Stimulated activated CD8-positive, alpha-beta memory T cell treated with anti-CD3 and anti-CD28 coated beads, Interleukin-4, amount 100 ng/mL, for 4 hours (primary cell): ENCODE measurements at places on chromosomes 7 and 10.

DNA sequence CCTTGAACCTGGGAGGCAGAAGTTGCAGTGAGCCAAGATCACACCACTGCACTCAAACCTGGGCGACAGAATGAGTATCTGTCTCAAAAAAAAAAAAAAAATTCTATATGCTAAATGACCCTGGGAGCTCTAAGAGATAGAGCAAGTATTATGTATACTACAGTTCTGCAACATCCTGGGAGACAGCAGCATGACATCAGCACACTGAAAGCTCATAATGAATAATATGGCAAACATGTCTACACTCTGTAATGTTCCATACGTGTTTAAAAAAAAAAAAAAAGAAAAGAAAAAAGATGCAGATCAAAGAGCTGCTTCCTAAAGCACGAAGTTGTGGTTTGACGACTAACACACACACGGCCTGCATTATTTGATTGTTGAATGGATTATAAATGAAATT lies 72.5 kb downstream of the CUL2 start:
- no peak for DNase-seq

DNA sequence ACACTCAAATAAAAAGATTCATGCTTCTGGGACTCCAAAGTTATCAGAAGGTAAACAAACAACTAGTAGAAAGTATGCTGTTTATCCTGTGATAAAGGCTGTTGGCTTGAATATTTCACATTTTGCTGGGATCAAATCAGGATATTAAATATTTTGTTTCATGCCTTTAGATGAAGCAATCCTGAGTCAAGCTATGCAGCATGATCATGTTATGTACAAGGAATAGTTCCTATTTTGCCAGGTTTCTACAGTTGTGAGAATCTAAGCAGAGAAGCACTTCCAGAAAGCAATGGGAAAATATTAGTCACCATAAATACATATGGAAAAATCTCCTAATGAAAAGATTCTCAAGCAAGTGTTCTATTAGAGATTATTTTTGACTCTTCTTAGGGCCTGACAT lies 262.8 kb upstream of the PCDH15 start:
- no peak for DNase-seq

GRCh38 chr10:50512743-50513416 lies 110.9 kb downstream of the SGMS1 start:
- no peak for DNase-seq

GRCh38 chr10:71695502-71696476 lies 23.8 kb downstream of the C10orf105 start:
- no peak for DNase-seq

GRCh38 chr7:108568801-108569380 lies 615 bp downstream of the THAP5 start:
- no peak for DNase-seq

GRCh38 chr10:76244061-76244686 lies 812.8 kb downstream of the LRMDA start:
- no peak for DNase-seq

DNA sequence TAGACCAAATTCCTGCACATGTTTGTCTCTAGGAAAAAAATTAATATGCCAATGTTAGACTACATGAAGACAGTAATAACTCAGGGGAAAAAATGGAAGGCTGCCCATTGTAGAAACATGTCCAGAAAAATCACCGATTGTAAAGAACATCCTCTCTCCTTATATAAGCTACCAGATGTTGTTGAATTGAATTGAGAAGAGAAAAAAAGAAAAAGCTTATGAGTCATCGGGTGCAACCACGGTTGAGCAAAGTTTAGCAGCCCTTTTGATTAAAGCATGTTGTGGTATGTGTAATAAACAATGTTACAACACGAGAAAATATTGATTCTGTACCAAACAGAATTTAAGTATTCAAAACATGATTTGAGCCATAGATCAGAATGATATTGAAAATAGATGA lies 102.3 kb upstream of the ARHGAP21 start:
- DNase-seq = no peak

- no peak for DNase-seq
These were observed 26.4 kb downstream of the DRGX start for GRCh38 chr10:49369216-49370162.

DNA sequence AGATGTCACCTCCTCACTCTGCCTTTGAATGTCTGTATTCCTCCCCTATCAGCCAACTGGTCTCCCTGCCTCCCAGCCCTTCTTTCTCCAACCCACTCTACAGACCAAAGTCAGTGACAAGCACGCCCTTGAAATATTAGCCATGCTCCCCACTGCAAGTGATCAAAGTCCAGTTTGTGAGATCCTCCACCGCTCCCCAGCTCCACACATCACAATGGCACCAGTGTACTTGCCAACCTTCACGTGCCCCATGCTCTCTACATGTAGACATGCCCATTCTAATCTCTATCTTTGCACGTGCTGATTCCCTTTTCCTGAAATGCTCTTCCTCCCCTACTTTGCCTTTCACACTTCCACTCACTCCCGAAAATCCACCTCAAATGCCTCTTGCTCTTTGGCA lies 150.9 kb downstream of the GRID1 start:
- no peak for DNase-seq

GRCh38 chr7:156892081-156892800 lies 742 bp downstream of the LMBR1 start:
- peak; percentile 45 for DNase-seq

DNA sequence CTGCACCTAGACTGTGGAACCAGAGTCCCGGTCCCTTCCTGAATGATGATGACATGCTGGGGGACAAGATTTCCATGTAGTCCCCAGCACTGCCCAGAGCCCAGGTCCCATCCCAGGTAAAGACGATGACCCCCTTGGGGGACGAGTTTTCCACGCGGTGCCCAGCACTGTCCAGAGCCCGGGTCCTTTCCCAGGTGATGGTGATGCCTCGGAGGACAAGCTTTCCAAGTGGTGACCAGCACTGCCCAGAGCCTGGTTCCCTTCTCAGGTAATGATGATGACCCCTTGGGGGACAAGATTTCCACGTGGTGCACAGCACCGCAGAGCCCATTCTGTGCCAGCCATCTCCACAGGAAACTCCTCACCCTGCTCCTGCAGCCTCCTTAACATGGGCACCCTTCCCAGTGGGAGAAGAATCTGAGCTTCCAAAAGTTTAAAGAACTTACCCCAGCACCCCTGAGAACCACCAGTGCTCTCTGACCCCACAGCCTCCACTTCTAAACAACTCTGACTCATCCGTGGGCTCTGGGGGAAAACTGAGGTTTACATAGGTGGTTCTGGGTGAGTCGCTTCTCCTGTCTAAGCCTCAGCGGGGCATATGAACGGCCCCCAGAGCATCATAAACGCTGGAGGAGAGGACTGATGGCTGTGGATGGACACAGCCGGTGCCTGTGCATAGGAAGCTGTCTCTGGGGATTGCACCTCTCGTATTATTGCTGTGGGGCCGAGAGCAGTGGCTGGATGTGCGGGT lies 233.2 kb downstream of the TCERG1L start:
- DNase-seq = no peak

DNA sequence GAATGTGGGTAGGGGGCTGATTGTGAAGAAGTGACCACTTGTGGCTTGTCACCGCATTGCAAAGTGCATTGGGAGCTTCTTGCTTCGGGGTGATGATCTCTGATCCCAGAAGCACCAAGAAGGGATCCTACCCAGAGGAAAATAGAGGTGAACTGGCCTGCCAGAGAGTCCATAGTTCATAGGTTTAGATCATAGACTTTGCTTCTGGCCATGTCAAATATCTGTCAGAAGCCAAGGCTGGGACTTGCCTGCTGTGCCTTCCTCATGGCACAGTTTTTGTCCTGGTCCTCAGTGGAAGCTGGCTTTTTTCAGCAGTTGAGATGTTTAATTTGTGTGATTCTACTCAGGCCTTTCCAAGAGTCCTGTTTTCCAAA lies 1.1 kb downstream of the ZSWIM8 start:
- no peak for DNase-seq

DNA sequence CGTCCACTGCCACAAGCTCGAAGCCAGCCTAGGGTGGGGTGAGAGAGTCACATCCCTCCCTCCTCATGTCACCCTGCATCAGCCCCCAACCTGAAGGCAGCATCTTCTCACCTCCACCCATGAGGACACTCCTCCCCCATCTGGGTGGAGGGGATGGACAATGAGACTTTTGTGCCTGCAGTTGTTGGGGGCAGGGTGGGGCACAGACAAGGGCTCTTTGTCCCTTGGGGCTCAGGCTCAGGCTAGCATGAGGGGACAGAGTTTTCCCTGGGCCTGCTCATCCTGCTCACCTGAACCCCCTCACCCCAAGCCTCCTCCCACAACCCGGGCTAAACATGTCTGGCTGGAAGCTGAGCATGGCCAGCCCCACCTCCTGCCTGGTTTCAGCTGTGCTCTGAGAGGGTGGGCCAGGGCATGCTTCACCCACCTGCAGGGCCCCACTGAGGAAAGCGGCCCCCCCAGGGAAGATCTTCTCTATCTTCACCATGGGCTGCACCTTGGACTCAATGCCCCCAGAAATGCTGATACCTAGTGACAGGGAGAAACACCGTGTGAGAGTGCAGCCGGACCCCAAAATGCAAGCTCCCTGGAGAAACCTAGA lies 9.3 kb downstream of the LZTS2 start:
- DNase-seq = no peak

GRCh38 chr10:95343573-95343972 lies 52.8 kb upstream of the PDLIM1 start:
- DNase-seq = no peak

- no peak for DNase-seq
These were observed 163.8 kb downstream of the SORCS3 start for GRCh38 chr10:104804880-104805279.

DNA sequence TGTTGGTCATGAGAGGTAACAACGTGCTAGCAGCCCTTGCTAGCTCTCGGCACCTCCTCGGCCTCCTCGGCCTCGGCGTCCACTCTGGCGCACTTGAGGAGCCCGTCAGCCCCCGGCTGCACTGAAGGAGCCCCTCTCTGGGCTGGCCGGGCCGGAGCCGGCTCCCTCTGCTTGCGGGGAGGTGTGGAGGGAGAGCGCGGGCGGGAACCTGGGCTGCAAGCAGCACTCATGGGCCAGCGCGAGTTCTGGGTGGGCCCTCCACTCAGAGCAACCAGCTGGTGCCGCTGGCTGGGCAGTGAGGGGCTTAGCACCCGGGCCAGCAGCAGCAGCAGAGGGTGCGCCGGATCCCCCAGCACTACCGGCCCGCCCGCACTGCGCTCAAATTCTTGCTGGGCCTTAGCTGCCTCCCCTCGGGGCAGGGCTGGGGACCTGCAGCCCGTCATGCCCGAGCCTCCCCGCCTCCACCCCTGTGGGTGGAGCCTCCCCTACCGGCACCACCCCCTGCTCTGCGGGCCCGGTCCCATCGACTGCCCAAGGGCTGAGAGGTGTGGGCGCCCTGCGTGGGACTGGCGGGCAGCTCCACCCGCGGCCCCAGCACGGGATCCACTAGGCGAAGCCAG lies 96.1 kb downstream of the PAXIP1 start:
- no peak for DNase-seq

GRCh38 chr10:72503694-72504438 lies 122.0 kb downstream of the MICU1 start:
- DNase-seq = no peak

DNA sequence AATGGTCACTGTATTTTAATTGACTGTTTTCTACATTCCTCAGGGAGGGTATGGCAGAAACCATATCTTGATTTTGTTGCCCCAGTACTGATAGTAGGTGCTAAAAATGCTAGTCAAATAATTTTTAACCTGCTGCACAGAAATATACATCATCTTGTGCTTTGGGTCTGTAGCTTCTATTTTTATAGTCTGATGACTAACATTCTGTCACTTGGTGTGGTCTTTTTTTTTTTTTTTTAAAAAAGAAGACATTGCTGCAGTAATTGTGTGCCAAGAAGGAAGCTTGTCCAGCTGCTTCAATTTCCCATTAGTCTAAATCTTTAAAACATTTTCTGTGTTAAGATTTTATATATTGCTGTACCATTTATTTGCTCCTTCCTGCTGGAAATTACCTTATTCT lies 83.6 kb downstream of the ICA1 start:
- DNase-seq = no peak

DNA sequence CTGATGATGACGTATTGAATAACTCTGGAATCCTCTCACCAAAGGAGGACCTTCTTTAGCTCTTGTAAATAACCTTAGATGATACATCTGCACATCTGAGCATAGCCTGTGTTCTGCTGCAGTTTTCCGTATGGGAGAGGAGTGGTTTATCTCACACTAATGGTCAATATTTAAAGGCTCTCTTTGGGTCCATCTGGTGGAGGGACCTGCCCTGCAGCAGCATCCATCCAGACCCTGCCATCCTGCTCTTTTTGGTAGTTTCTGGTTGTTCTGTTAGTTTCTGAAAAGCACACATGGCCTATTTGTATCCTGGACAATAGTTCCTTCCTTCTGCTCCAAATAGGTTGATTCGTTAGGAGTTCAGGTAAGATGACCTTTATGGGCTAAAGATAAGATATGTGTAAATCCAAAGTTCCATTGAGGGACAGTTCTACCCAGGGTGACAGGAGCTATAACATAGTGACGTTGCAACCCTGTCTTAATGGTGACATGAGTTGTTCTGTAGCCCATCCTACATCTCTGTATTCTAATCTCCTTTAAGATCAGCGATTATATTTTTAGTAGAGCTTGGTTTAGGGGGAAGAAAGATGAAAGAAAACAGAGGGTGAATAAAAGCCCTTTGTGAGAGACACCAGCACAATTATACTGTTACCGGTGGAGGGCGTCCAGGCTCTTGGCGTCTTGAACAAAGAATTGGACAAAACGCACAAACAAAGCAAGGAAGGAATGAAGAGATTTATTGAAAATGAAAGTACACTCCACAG lies 60.0 kb upstream of the KLF14 start:
- no peak for DNase-seq

DNA sequence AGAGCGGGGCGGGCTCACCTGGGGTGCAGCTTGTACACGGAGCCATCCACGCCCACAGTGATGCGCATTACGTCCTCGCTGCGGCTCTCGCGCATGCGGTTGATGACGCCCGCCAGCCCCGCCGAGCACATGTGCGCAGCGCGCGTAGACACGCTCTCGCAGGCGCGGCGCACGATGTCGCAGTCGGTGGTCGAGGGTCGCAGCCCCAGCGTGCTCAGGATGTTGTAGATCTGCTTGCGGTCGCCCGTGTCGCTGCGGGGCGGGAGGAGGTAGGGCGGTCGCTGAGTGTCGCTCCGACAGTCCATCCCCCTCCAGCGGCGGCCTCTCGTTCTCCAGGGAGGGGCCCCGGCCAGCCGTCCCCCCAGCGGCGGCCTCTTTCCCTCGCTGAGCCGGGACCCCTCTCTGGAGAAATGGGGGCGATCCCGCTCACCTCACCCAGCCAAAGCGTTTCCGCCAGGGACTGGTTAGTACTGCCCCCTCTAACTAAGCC lies 4.4 kb upstream of the MYL7 start:
- peak; percentile 25 for DNase-seq

DNA sequence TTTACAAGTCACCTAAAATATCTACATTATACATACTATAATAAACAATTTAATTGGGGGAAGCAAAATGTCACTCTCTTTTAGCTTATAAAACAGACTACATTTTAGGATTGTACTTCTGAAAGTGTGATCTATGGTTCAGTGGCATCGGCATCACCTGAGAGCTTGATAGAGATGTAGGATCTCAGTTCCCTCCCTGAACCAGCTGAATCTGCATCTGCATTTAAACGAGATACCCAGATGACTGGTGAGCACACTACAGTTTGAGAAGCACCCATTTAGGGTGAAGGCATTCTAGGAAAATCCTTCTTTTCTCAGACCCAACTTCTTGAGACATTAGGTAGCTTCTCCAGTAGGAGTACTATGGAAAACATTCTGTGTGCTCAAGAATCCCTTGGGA lies 21.5 kb upstream of the SDHAF3 start:
- no peak for DNase-seq
